ENCODE measurements at places on chromosomes 3 and 15. TPM values are rescaled to one million over a fixed set of nuclear protein-coding genes. Genes with fewer than 3 reads are reported as not detected.

ARHGAP31 gene
- 21.3 TPM for total RNA-seq

DNA sequence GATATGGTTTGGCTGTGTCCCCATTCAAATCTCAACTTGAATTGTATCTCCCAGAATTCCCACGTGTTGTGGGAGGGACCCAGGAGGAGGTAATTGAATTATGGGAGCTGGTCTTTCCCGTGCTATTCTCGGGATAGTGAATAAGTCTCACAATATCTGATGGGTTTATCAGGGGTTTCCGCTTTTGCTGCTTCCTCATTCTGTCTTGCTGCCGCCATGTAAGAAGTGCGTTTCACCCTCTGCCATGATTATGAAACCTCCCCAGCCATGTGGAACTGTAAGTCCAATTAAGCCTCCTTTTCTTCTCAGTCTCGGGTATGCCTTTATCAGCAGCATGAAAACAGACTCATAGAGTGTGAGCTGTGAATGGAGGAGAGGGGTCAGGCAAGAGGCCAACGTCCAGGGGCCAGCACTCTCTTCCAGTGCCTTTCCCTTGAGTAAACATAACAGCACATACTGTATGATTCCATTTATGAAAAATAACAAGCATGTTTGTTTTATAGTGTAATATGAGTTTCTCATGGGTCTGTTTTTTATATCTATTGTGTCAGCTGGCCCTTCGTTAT lies 16.3 kb upstream of the LCTL start:
- no peak for DNase-seq

GRCh38 chr15:85600001-85600400 lies 194.7 kb downstream of the KLHL25 start:
- DNase-seq = no peak

- DNase-seq = no peak
These were observed 1.8 kb downstream of the IGDCC4 start for GRCh38 chr15:65420975-65421359.

LRTM1 gene
- total RNA-seq = not detected

AHSG gene
- not detected for total RNA-seq

CD96 gene
- total RNA-seq = 0.25 TPM

TMEM108 gene
- not detected for total RNA-seq

- no peak for DNase-seq
These were observed 129.8 kb downstream of the SLC25A26 start for GRCh38 chr3:66350601-66351000.

DNA sequence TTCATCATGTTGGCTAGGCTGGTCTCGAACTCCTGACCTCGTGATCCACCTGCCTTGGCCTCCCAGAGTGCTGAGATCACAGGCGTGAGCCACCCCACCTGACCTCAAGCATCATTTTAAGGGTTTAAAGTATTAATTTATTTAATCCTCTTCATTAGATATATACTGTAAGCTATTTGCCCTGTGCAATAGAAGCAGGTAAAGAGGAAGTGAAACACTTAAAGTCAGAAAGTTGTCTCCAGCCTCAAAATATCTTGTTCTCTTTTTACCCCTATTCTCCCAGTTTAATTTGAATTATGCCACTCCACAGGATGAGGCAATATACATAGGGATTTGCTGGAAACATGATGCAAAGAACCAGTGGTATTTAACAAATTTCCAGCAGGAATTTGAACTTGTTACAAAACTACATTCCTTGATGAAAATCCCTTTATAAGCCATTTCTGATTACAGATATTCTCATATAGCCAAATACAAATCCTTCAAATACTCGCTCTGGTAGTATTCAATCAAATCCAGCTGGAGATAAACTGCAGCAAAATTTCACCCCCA lies 2.0 kb downstream of the NDUFB5 start:
- DNase-seq = no peak

GRCh38 chr15:51796847-51797401 lies 32.5 kb upstream of the TMOD3 start:
- no peak for DNase-seq

GRCh38 chr3:24933401-24933800 lies 438.8 kb upstream of the THRB start:
- DNase-seq = no peak

BCL2A1 gene
- total RNA-seq = 1.0 TPM

SLITRK3 gene
- 0.17 TPM for total RNA-seq

- DNase-seq = no peak
These were observed 1060.2 kb downstream of the ROBO1 start for GRCh38 chr3:78707609-78708008.

CAV3 gene
- total RNA-seq = not detected

GRCh38 chr3:29721789-29722188 lies 440.9 kb downstream of the RBMS3 start:
- DNase-seq = no peak

DNA sequence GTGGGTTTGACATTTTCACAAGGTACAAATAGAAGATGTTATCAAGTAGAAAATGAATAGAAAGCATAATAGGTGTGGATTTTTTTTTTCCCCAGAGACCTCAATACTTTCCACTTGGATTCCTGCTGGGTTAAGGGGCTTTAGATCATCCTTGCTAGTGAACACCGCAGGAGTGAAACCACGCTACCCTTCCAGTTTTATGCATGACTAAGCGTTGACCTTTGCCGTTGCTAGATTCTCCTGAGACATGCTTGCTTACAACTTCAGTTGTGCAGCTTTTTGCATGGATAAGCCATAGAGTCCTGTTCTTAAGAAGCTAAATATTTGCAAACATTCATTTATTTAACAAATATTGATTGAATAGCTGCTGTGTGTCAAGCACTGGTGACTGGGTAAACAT lies 299.7 kb upstream of the LMCD1 start:
- DNase-seq = no peak

- no peak for DNase-seq
These were observed 12.7 kb upstream of the SACM1L start for GRCh38 chr3:45676325-45677032.

DNA sequence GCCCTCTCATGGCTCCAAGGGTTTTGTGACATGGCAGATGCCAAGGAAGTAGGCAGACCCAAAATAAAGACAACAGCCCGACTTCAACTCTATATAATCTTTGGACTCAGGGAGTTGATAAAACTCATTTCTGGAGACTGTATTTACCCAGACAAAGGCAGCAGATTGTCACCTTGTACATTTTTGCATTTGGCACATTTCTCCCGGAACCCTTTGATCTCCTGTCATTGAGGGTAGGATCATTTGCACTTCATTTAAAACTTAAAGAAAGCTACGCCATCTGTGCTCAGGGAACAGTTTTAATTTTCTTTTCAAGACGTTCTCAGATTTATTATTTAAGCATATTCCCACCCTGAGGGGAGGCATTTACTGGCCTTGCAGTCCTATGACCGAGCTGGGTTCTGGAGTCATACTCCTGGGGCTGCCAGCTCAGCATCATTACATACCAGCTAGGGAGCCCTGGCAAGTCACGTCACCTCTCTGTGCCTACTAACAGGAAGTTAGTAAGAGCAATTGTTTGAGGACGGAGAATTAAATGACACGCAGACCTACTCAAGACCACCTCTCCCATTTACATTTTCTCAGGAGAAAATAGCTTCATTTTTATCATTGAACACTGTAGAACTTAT lies 5.9 kb downstream of the CDCP1 start:
- no peak for DNase-seq

TMEM115 gene
- total RNA-seq = 32.3 TPM

DNA sequence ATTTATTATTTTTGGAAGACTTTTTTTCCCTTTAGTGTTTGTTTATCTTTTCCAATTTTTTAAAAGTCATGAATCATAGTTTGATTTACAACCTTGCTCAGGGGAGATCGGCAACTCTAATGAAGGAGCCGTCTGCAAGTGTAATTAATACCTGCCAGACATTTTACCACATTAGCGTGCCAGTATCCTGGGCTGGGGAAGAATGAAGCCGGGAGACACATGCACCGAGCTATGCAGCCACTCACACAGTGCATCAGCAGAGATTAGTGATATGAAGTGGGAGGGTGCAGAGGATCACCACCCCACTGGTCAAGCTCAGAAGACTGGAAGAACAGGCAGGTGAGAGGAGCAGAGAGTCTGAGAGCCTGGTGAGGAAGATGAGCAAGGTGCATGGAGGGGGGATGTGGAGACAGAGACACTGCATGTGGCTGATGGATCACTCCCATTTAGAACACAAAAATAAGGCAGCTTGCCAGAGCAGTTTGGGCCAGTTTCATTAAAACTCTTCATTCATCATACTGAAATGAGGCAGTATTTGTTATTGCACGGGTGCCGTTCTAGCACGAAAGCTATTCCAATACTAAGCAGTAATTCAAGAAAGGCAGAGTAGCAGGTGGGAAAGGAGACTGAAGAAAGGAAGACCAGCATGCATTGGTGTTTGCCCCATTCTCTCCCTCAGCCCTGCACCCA lies 821.6 kb downstream of the TUSC7 start:
- DNase-seq = no peak

DNA sequence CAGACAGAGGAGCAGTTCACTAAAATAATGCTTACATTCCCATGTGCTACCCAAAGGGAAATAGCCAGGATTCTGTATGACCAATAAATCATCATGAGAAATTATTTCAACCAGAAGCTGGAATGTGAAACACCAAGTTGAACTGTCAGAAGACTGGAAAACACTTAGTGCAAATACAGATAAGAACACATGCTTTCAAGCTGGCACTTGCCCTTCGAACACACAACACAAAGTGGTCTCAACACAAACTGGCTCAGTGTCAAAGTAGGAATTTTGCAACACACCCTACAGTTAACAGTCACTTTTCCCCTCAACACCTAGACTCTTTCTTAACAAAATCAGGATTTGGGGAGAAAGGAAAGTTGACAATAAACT lies 1.3 kb downstream of the FSD2 start:
- DNase-seq = no peak

GRCh38 chr3:77392181-77392580 lies 352.3 kb downstream of the ROBO2 start:
- no peak for DNase-seq

GRCh38 chr3:57726397-57726796 lies 29.7 kb upstream of the SLMAP start:
- DNase-seq = no peak

GRCh38 chr3:124584552-124585391 lies 145.5 kb upstream of the UMPS start:
- peak; percentile 69 for DNase-seq

RFT1 gene
- 11.3 TPM for total RNA-seq

DNA sequence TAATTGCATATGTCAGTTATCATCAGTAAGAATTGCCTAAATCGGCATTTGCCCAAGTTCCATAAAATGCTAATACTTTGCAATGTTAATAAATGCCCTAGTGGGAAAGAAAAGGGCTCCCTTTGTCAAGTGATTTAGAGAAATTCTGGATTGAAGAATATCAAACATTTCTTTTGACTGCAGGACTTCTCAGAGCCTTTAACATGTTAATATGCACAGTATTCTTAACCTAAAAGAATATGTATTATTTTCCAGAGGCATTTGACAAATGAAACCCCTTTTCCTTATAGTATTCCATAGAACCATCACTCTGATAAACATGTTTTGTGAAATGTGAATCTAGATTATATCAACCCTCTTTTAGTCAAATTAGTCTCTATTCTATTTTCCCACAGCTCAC lies 452.2 kb upstream of the WNT5A start:
- no peak for DNase-seq

- DNase-seq = no peak
These were observed 112.3 kb downstream of the NR1I2 start for GRCh38 chr3:119894195-119894594.

Data from ovary (tissue), 10 donors.